Activated naive CD8-positive, alpha-beta T cell treated with anti-CD3 and anti-CD28 coated beads, Interleukin-2, amount 50 U/mL, for 16 hours (primary cell): ENCODE measurements at places on chromosomes 16 and 17.

DNA sequence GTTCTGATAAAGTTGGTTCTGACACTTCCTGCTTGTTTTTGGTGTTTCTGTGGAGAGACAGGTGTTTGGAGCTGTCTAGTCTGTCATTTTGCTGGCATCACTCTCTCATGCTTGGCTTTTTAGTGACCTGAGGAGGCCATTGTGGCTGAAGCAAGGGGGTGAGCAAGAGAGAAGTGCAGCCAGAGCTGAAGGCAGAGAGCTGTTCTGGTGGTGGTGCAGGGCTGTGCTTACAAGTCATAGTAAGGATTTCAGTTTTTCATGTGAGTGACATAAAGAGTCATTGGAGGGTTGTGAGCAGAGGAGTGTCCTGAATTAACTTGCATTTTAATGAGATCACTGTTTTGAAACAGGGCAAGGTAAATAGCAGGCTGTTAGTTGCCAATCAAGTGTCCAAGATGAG lies 97.5 kb downstream of the CHD9 start:
- DNase-seq: no peak

GRCh38 chr16:12739738-12740137 lies 63.9 kb downstream of the CPPED1 start:
- no peak for DNase-seq

DNA sequence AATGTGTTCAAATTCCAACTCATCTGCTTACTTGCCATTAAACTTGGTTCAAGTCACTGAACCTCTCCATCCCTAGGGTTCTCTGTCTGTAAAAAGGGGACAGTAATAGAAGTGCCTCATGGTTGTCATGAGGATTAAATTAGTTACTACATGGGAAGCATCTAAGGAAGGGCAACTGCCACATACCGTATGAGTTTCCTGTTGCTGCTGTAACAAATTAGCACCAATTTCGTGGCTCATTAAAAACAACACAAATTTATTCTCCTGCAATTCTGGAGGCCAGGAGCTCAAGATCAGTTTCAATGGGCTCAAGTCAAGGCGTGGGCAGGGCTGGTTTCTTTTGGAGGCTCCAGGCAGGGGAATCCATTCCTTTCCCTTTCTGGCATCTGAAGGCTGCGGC lies 18.6 kb downstream of the CD300LF start:
- no peak for DNase-seq

DNA sequence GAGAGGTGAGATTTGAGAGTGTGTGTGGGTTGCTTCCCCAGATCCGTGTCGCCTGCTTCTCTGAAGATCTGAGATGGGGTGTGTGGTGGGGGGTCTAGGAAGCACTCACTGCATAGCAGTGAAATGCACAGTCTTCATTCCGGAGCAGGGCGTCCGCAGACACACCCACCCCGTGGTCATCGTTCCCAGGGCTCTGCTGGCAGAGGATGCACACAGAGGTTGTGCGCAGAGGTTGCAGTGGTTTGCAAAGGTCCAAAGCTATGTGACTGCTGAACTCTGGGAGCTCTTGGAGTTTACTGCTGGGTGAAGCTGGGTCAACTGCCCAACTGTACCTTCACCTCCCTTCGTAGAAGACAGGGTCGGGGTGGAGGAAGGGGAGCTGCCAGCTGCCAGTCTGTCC lies 135.3 kb downstream of the SNX29 start:
- no peak for DNase-seq

DNA sequence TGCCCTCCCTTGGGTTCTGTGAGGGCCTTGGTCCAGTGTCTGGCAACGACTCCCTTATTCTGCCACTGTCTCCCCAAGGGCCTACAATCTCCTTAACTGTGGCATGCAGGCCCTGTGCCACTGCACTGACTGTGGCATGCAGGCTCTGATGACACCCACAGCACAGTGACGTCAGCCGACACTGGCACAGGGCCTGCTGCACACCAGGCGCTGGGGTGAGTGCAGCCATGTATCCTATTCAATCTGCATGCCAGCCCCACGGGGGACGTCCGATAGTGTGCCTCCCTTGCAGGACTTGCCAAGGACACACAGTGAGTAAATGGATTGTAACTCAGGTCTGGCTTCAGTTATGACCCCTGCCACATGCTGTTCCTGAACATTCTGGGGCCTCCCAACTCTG lies 39.8 kb upstream of the RASD1 start:
- no peak for DNase-seq

DNA sequence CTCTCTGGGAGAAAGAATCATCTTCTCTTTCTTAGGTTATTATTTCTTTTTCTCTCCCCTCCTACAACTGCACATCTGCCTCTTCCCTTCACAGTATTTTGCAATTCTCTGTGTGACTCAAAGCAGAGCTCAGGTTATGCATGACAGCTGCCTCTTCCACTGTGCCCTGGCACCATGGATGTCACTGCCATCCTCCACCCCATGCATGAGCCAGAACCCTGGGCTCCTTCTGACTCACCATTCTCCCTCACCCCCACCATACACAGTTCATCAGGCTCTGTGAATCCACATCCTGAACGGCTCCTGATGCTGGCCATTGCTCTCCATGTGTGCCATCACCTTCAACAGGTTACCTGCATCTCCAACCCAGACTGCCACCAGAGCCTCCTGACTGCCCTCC lies 23.9 kb downstream of the CA10 start:
- DNase-seq: no peak

GRCh38 chr16:60404401-60404800 lies 1631.8 kb downstream of the CDH8 start:
- no peak for DNase-seq

GRCh38 chr17:73227379-73227778 lies 34.3 kb downstream of the CPSF4L start:
- no peak for DNase-seq

GRCh38 chr16:22970209-22970865 lies 156.4 kb downstream of the HS3ST2 start:
- DNase-seq: no peak

GRCh38 chr17:62722625-62723024 lies 85.5 kb downstream of the MARCHF10 start:
- no peak for DNase-seq

DNA sequence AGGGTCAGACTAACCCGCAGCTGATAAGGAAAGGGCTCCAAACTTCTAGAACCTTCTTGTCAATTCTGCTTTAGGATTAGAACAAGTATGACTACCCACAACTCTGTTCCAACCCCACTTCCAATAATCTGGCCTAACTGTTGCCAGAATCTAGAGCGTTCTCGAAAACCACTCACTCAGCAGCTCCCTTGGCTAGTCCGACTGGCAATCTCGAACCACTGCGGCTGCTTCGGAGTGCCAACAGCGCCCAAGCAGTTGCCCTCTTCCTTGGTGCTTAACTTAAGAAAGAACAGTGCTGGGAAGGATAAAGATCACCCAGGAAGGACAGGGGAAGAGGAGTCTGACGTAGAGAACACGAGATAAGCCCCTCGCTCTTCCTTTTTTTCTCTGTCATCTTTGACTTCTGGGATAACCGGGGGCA lies 818 bp downstream of the DNAJC7 start:
- DNase-seq: no peak

DNA sequence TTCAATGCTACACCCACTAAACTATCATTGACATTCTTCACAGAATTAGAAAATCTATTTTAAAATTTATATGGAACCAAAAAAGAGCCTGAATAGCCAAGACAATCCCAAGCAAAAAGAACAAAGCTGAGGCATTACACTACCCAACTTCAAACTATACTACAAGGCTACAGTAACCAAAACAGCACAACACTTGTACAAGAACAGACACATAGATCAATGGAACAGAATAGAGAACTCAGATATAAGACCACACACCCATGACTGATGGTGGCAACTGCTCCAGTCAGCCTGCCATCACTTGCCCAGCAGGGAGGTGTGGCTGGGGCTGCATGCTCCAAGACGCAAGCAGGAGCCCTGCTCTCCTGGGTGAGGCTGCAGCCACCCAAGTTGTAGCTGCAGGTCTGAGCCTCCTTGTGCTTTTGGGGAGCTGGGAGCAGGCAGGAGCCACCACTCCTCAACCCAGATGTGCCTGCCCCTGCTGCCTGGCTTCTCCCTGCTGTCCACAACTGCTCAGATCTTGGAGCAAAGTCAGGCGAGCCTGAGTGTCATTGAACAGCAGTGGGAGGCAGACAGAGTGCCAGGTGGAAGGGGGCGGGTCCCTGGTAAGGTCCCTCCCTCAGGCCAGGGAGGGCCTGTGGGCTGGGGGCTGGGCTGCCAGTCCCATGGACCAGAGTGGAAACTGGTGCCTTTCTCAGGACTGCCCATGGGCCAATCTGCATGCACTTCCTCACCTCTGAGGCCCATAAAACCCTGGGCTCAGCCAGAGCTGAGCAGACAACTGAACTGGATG lies 24.7 kb downstream of the SSH2 start:
- no peak for DNase-seq

DNA sequence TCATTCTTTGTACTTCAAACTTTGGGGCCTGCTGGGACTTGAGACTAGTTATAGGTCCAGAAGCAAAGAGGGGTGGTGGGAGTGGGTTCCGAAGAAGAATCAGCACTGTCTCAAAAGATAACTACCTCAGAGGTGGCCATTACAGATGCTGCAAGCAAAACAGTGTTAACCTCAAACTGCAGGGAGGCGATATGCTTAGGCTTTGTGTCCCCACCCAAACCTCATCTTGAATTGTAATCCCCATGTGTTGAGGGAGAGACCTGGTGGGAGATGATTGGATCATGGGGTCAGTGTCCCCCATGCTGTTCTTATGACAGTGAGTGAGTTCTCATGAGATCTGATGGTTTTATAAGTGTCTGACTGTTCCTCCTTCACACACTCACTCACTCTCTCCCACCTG lies 545.3 kb downstream of the XYLT1 start:
- no peak for DNase-seq

- no peak for DNase-seq
These were observed 402.1 kb downstream of the UTP18 start for GRCh38 chr17:51662204-51663056.

DNA sequence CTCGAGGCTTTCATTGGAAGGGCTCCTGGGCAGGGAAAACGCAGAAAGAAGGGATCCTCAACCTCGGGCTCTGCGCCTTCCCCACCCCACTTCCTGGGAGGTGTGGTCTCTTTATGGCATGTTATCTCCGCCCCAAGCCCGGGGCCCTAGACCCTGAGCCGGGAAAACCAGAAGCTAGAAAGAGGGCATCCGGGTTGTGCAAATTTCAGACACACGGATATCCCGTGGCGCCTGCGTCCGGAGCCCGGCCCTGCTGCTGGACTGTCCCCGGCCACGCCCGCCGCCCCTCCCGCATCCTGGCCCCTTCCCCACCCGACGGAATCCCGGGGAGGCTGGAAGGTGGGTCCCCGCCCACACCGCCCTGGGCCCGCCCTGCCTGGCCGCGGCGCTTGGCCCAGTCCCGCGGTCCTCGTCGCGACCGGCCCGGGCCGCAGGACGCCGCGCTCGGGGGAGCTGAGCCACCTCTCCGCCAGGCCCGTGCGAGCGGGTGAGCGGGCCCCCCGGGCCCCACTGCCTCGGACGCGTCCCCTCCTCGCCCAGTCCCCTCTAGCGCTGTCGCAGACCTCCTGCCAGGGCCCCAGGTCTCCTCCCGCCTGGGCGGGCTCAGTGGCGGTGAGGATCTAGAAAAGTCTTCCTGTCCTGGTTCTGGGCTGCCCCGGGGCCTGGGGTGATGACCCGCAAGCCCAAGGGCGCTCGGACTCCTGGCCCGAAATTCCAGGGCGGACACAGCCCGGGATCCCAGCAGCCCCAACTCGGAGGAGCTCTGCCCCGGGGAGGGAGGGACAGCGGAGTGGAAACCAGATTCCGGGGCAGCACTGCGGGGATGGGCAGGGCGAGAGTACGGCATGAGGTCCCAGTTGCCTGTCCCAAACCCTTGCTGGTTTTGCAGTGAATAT lies at the start of gene SLC16A5:
SLC16A5 (plus strand) TSS at position 397 of the 896 bp plus-strand sequence. CDS start 5,683 bp downstream, outside the sequence.
- DNase-seq: no peak

DNA sequence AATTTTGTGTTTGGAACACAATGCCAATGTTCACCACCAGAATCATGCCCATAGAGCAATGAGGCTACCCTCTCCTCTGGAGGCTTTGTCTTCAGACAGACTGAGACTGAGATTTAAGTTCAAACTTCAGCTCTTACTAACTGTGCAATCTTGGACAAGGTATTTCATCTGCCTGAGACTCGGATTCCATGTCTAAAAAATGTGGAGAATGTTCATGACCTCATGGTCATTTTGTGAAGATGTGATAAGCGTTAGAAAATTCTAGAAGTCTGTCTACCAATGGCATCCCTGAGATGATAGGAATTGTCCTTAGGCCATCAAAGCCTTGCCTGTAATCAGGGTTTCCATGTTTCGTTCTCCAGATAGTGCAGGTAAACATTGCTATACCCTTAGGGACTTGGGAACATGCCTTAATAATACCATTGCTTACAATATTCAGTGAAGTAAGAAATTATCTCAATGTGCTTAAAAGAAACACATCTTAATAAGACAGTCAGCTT lies 388.2 kb upstream of the MAF start:
- no peak for DNase-seq

GRCh38 chr16:5738586-5738985 lies 641.0 kb upstream of the EEF2KMT start:
- DNase-seq: no peak

DNA sequence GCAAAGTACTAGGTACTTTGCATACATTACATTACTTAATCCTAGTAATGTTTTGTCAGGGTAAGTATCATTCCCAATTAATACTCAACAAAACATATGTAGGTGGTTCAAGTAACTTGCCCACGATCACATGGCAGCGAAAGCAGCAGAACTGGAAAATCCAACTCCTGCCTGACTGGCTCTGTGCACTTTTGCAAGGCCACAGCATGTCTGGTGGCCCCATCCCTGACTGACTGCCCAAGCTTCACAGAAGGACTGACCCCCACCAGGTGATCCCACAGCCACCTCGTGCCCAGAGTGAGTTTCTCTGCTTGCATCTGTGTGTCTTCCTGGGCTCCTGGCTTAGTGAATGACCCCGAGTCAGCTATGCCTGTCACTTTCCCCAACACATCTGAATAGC lies 11.4 kb downstream of the CNP start:
- no peak for DNase-seq

DNA sequence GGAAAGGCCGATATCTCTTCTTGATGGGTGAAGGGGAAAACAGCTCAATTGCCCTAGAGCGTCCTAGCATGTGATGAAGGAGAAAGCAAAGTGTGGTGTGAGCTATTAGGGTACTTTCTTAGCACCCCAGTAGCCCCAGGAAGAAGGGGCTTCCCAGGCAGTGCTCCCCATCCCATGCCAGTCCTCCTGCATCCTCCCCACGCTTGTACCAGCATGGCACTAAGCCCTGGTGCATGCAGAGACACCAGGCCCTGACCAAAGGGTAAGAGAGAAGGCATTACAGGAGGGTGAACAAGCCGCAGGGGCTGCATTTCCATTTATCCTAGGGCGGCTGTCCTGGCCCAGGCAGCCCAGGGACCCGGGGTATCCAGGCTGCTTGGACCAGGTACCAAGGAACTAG lies 3.1 kb downstream of the CYB561 start:
- no peak for DNase-seq

GRCh38 chr17:9208381-9209105 lies 187.2 kb downstream of the NTN1 start:
- no peak for DNase-seq

- no peak for DNase-seq
These were observed 25.9 kb upstream of the SPNS3 start for GRCh38 chr17:4407851-4408250.
